ENCODE measurements at places on chromosomes 5 and 9.

GRCh38 chr5:169736653-169737052 is 99.6 kb downstream of the DOCK2 start:
- DNase-seq, result no peak

DNA sequence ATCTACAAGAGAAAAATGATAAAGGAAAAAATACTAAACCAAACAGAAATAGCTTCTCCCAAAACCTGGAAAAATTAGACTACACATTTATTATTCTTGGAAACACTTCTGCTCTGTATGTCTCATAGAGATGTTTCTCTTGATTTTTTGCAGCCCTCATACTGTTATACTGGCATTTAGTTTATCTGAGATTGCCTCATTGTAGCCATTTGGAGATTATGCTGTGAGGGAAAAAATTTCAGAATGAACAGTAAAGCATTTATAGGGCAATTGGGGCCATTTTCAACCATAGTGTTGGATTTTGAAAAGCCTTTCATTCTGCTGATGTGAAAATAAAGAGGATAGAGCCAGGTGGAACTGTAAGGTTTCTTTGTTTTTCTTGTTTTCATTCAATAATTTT is 441.8 kb upstream of the RIOK2 start:
- DNase-seq, result no peak

- no peak for DNase-seq
These were observed 83.3 kb downstream of the SUSD1 start for GRCh38 chr9:112091810-112092209.

DNA sequence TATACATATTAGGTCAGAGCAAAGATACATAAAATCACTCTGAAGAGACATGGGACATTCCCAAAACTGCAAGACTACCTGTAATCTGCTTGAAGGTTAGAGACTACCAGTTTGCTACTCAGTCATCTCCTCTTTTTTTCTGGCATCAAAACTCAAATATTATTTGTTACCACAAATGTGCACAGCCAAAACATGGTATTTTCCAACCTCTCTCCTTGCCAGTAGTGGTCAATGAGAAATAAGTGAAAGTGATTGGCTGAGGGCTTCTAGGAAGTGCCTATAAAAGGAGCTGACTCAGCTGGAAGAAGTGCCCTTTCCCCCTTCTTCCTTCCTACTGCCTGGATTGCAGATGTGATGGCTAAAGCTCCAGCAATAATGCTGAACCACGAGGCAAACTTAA is 13.8 kb downstream of the GZMK start:
- DNase-seq, result no peak

DNA sequence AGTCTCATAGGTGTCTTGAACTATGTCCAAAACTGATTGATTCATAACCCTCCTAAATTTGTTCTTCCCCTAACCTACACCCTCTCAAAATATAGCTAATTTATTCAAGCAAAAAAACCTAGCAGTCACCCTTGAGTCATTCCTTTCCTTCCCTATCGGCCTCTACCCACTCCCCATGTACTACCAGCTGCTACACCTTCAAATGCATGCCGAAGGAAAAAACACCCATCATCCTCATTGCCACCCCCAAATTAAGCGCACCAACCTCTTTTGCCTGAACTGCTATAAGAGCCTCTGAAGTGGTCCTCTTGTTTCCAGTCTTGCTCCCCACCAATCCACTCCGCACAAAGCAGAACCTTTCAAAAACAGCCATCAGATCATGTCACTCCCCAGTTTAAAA is 12.6 kb downstream of the LIFR start:
- no peak for DNase-seq

- no peak for DNase-seq
These were observed 24.1 kb downstream of the RANBP3L start for GRCh38 chr5:36277521-36278176.

DNA sequence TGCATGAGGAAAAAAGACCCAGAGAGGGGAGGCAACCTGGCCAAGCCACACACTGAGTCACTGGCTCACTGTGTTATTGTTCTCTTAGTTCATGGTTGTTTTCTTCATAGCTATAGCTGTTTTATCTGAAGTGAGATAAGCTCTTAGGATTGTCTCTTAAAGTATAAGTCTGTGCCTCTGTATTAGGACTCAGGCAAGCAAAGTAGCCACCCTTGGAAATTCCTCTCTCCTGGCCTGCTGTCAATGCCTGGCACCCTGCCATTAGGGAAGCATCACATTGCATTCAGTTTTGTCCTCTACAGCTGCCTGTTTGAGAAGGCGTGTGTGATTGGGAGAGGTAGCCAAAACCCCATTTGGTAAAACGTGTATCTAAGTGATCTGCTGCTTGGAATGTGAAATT is 147.4 kb upstream of the GLRA1 start:
- no peak for DNase-seq

- DNase-seq, result peak; percentile 76
These were observed 81.3 kb downstream of the STK10 start for GRCh38 chr5:172106511-172107356.

- DNase-seq, result no peak
These were observed 11.0 kb downstream of the PRXL2C start for GRCh38 chr9:96644137-96644536.

DNA sequence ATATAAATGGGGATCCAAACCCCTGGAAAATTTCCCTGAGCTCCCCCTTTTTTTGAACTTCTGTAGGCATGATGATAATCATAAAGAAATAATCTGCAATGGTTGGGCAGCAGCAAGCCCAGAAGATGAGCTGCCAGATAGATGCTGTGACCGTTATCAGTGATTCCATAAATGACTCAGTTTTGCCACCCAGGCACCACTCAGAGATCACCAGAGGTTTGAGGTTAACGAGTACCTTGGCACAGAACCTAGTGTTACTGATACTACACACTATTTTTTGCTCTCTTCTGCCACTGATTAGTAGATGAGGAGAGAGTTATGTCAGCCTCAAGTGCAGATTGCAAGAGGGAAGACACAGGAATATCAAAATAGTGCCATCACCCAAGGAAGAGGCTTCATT is 199.3 kb upstream of the PTGER4 start:
- no peak for DNase-seq

GRCh38 chr9:17319864-17320263 is 185.0 kb downstream of the CNTLN start:
- no peak for DNase-seq

DNA sequence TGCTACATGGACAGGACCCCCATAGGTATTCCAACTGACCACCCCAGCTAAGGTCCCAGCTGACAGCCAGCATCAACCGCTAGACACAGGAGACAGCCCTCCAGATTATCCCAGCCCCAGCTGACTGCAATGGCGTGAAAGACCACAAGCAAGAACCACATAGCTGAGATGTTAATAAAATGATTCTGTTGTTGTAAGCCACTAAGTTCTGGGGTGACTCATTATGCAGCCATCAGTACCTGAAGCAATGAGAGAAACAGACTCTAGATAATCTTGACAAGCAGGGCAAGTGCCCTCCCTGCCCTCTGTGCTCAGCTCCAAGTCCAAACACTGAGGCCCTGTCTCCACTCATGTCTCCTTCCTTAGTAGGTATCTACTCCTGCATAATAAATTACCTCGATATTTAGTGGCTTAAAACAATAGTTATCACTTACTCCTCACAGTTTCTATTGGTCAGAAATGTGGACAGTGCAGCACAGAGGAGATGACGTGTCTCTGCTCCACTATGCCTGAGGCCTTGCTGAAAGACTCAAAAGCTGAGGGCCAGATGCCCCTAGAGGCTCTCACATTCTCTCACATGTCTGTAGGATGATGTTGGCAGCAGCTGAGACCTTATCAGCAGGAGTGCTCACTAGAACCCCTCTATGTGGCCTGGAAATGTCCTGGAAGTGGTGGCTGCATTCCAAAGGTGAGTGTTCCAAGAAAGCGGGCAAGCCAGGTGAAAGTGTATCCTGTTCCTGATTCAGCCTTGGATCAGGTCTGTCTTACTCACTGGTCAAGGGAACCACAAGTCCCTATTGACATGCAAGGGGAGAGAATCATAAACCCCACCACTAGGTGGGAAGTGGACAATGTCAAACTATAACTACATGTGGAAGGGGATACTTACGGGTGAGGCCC is 2.5 kb downstream of the MGAT1 start:
- DNase-seq, result no peak

GRCh38 chr5:108345541-108346171 is 36.2 kb downstream of the FBXL17 start:
- peak; percentile 54 for DNase-seq

GRCh38 chr5:116340799-116341198 is 233.8 kb downstream of the SEMA6A start:
- DNase-seq, result no peak

DNA sequence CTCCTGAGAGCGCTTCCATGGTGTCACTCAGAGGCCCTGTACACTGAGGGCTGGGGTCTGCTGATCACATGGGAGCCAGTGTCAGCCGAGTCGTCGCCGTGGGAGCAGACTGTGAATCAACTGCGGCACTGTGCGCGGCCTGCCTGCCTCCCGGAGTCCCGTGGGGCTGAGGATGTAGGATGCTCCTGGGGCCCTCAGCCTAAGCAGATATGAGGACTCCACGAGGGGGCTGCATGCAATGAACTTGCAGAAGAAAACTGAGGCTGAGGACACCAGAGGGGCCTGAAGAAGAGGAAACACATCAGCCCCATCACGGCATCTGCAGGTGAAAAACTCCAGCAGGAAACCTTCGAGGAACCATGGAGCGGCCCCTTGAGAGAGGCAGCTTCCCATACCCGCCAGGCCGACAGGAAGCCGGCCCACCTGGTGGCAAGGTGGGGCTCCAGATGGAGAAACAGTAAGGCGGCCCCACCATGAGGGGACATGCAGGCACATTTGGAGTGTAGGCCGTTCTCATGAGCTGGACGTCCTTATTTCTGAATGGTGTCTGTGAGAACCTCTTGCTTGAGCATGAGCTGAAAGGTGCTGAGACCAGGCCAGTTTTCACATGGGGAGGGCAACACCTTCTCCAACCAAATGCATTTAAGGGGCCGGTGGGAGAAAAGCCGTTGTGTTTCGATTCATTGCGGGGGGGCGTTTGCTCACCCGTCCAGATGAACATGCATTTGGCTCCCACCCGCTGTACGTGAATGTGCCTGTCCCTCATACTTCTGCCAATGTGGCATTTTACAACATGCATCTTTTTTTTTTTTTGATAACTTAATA is 35.2 kb upstream of the ADAMTS2 start:
- no peak for DNase-seq

DNA sequence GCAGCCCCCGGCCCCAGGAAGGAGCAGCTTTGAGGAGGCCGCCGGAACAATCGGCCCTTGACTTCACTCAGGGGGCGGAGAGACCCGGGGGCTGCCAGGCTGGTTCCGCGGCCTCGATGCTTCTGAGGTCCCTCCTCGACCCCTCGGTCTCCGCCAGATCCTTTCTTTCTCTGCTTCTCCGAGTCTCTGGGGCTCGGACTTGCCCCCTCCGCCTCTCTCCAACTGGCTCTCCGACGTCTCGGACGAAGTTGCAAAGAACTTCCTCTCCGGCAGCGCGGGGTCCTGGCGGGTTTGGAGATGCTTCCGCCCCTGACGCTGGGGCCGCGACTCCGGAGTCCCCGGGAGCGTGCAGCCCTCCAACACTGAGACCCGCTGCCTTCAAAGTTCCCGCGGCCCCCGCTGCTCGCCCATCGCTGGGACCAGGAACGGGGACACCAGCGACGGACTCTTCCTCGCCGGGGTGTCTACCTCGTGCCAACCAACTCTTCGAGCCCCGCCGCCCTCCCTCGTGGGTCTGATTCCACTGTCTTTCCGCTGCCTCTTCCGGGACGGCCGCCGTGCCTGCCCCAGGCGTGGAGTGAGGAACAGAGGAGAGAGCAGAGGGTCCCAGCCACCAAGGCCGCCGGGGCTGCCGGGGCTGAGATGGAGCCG is 7.0 kb downstream of the PAX5 start:
- no peak for DNase-seq

Data from B cell (primary cell).